Cardiac fibroblast (primary cell): ENCODE measurements at places on chromosomes 1 and 21.

DNA sequence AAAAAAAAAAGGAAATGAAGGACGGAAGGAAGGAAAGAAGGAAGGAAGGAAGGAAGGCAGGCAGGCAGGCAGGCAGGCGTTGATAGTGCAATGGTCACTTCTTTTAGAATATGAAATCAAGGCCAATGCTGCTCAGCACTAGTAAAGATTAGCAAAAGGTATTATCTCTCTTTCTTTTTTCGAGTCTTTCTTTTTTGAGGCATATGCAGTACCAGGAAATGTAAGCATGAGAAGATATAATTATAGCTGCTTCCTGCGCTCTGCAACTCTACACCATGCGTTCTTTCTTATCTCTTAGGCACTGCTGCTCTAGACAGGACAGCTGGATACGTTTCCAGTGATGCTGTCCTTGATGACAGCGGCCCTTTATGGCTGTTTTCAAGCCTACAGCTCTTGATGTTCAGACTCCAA is 1512.5 kb upstream of the B3GALT2 start:
- peak; percentile 8 for DNase-seq

DNA sequence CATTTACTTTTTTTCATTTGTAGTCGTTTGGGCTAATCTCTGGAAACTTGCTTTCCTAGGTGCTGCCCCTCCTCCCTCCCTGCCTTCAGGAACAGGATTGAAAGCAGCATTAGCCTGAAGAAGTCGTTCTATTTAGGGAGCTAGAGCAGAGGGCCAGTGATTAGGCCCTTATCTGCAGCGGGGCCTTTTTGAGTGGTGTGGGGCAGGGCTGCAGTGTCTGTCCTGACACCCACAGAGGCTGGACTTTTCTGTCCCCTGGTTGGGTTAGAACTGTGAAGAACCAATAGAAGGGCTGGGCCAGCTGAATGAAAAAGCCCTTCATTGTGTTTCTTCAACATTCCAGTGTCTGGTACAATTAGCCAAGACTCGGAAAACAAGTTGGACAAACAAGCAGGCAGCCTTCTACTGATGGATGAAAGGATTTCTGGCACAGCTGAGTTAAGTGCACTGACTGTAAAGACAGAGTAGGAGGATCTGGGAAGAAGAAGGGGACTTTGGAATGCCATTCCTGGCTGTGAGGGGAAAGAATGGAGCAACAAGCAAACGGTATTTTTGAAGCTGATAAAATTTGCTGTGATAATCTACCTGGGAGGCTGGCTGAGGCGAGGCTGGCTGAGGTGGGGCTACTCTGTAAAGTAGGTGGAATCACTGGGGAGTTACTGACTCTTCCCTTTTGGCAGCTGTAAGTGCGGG is 9.7 kb downstream of the MACF1 start:
- peak; percentile 65 for DNase-seq

GRCh38 chr1:61152066-61152465 is 69.7 kb downstream of the NFIA start:
- DNase-seq: no peak

DNA sequence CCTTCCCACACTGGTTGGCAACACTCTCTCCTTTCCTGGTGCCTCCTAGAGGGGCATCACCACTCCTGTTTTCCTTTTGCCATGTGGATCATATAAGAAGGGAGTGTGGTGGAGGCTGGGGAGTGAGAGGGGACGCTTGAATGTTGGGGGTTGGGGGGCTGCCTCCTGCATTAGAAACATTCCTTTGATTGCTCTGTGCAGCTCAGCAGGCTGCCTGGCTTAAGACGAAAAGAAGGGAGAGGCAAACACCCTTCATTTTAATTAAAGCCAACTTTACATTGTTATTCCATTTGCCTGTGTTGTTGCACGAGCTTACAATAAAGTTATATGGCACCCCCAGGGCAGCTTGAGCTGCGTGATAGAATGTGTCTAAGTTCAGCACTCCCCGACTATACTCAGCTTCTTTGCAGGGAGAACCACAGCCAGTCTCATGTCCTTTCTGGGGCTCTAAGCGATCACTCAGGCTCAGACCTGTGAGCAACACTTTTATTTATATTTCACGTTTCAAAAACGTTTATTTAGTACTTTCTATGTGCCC is 57.4 kb downstream of the FOXD2 start:
- no peak for DNase-seq

GRCh38 chr1:99965646-99966375 is 4.0 kb upstream of the SLC35A3 start:
- no peak for DNase-seq

DNA sequence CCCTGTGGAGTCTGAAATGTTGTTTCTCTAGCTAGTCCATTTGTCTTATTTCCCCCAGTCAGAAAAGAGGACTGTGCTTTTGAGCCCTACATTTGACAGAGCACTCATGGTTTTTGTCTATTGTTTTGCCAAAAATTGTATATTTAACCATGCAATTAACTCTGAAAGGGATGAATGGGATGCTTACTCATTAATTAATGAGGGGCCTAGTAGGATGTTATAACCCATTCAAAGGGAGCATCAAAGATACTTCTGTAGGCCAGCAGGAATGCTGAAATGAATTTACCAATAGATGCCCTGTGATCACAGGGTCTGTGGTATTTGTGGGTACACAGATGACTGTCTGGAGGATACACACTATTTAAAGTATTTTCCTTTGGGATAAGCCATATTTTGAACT is 147.7 kb downstream of the FCRL5 start:
- no peak for DNase-seq

DNA sequence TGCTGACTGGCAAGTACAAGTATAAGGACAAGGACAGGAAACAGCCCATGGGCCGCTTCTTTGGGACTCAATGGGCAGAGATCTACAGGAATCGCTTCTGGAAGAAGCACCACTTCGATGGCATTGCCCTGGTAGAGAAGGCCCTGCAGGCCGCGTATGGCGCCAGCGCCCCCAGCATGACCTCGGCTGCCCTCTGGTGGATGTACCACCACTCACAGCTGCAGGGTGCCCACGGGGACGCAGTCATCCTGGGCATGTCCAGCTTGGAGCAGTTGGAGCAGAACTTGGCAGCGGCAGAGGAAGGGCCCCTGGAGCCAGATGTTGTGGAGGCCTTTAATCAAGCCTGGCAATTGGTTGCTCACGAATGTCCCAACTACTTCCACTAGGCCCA is 32.0 kb downstream of the SLC16A1 start:
- DNase-seq: no peak

DNA sequence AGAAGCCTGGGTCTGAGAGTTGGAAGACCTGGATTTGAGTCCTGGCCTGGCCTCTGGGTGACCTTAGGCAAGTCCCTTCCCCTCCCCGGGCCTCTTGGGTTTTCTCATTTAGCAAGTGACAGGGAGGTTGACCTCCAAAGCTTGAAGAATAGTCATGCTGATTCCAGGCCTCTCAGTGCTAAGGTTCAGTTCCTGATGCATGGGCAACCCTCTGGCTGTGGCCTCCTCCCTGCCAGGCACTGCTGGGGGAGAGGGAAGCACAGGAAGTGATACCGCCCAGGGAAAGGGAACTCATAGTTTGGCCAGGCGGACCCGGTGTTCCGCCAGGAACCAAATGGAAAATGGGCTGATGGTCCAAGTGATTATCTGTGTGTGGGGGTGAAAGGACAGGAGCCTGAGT is 23.6 kb upstream of the WASF2 start:
- no peak for DNase-seq

DNA sequence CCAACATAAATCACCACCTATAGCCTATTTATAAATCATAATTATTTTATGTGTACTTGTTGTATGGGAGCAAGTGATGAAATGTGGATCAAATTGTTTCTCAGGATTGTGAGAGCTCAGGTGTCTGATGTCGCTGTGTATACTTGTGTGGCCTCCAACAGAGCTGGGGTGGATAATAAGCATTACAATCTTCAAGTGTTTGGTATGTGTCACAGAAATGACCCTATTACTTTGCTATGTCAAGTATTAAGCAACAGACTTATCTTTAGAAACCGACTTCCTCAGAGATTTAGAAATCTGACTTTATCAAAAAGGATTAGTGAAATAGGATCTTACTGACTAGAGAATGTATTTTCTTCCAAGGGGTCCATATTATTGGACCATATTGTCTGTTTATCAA is 280.9 kb downstream of the TPR start:
- DNase-seq: peak; percentile 71

- DNase-seq: peak; percentile 1
Observed at GRCh38 chr1:102628109-102628613, 480.2 kb downstream of the COL11A1 start.

GRCh38 chr21:42009018-42009830 is 936 bp downstream of the ZBTB21 start:
- DNase-seq: peak; percentile 40

DNA sequence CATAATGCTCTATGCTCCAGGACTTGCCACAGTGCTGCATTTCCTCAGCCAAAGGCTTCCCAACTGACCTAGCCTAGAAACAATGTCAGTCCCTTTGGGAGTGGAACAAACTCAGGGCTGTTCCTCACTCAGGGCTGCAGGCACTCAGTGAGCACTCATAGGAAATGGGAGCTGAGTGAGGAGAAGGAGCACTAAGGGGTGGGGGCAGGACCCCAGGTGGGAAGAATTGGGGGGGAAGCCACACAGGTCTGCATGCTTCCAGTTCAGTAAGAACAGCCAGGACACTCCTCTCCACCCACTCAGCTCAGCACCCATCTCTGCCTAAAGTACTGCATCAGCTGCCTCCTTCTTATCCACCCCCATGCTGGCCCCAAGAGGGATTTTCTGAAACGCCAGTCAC is 7.3 kb upstream of the SLC5A9 start:
- no peak for DNase-seq

DNA sequence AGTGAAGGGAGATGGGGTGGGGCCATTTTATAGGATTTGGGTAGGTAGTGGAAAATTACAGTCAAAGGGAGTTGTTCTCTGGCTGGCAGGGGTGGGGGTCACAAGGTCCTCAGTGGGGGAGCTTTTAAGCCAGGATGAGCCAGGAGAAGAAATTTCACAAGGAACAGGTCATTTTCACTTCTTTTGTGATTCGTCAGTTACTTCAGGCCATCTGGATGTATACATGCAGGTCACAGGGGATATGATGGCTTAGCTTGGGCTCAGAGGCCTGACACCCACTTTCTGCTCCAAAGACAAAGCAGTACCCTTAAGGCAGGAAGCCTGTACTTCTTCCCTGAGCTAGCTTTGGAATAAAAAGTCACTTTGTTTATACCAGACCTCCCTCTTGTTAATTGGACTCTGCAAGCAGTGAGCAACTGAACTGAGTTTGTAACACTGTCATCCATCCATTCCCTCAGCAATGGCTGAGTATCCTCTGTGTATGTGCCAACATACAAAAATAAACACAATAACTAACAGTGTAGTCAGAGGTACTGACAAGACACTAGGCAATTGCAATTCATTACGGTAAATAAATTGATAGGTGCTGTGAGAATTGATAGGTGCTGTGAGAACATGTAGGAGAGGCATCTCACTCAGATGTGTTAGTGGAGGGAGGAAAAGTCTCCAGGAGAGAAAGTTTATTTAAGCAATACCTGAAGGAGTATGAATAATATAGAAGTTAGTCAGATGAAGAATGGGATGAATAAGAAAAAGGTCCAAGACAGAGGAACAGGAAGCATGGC is 14.7 kb upstream of the RGS2 start:
- DNase-seq: no peak

DNA sequence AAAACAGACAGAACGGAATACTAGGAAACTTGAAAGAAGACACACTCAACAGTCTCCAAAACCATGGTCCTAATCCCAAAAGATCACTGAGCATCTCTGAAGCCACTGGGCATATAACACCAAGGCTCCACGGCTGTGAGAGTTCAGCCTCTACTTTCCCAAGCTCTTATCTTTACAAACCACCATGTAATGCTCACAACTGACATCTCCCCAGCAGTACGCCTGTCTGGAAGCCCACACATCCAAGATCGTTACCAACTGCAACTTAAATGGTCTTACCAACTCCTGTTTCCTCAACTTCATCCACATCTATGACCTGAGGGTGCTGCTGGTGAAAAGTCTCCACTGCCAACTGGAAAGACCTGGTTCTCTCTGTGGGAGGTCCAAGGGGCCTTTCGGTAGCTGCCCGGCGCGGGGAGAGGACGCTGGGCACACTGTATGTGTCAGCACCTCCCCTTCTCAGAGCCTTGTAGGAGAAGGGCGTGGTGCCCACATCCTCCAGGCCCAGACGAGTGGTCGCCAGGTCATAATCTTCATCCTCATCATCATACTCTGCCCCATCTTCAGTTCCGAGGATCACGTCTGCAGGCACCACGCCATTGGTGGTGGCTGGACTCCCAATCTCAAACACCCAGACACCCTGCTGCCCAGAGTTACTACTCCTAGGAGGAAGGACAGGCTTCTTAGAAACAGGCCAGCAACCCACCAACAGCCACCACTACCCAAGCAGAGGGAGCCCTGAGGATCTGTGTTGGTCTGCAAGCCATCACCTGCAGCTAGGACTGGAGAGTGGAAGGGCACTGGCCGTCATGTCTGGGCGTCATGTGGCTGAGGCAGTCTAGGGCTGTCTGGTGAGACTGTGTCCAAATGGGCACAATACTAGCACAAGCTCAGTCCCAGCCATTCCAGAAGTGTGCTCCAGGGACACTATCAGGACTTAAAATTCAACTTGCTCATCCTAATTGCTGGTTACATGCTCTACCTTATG is 23.0 kb downstream of the NID1 start:
- no peak for DNase-seq

GRCh38 chr1:24849672-24850295 is 80.3 kb downstream of the RUNX3 start:
- DNase-seq: peak; percentile 48

- DNase-seq: peak; percentile 94
Observed at GRCh38 chr1:1000357-1001056, 610 bp upstream of the HES4 start.

DNA sequence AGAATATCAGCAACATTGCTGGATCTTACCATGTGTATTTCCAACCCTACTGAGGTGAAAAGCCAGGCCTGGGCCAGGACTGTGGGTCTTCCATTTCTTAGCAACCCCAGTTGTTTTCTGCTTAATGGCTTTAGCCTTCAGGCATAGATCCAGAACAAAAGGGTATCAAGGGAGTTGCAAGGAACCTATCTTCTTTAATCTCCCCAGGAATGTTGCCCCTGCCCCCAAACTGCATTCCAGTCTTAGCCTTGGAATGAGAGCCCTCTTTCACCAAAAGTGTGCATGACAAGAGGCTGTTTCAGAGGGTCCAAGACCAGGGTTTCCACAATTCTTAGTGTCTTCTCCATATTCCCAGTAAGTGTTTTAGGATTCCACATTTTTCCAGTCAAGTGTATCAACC is 87.9 kb upstream of the SOX13 start:
- DNase-seq: no peak

- DNase-seq: no peak
Observed at GRCh38 chr1:40064797-40065499, 24.4 kb downstream of the CAP1 start.

DNA sequence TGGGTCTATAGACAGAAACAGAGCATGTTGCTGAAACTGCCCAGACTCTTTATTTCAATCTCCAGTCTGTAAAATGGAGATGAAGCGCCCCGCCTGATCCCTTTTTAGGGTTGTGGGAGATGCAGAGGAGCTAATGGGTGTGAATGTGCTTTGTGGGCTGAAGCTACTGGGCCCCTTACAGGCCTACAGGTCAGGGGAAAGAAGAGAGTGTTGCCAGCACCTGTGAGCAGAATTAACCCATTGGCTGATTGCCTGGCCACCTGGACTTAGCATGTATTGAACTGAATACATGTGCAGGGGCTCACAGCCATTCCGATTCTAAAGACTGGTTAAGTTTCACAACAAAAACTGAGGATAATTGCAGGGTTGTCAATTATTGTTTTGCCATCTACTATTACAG is 13.9 kb upstream of the ATF3 start:
- DNase-seq: no peak
